Progenitor cell of endocrine pancreas (in vitro differentiated cells): ENCODE measurements at places on chromosomes 12 and 14. TPM values are rescaled to one million over a fixed set of nuclear protein-coding genes. Genes with fewer than 3 reads are reported as not detected.

TAS2R50 gene
- 2.7 and 3.5 TPM in 2 replicates for total RNA-seq

DNA sequence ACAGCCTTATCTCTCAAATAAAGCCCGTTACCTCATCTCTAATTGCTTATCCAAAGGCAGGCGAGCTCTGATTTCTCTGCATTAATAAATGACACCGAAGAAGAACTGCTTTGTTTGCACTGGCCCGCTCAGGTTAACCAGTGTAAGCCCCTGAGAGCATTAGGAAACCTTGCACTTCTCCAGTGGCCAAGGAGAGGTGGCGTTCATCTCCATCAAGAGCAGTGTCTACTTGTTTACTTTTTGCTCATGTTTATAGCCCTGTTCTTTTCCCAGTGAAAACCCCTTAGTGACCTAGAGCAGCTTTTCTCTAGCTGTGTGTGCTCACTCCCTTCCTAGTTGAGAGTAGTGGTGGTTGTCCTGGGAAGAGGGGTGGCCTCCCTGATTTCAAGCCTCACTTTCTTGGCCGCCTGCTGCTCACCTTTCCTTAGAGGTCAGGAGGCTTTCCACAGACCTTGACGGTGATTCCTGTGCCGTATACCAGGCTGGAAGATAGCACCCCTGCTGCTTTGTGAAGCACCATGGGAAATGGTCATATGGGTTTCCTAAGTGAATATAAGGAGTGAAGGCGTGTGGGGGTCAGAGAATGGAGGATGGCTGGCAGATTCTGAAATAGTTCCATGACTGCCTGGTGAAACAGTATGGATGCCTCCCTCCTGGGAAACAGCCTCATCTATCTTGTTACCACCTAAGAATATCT lies 16.6 kb downstream of the FBXW8 start:
- no peak for DNase-seq

GRCh38 chr14:26137161-26137560 lies 460.7 kb downstream of the NOVA1 start:
- DNase-seq: no peak

- no peak for DNase-seq
Measured at GRCh38 chr12:27194644-27195043, 49.4 kb upstream of the STK38L start.

- no peak for DNase-seq
Measured at GRCh38 chr12:72679147-72679757, 407.1 kb downstream of the TRHDE start.

KRT6A gene
- total RNA-seq: not detected in 2 replicates

DNA sequence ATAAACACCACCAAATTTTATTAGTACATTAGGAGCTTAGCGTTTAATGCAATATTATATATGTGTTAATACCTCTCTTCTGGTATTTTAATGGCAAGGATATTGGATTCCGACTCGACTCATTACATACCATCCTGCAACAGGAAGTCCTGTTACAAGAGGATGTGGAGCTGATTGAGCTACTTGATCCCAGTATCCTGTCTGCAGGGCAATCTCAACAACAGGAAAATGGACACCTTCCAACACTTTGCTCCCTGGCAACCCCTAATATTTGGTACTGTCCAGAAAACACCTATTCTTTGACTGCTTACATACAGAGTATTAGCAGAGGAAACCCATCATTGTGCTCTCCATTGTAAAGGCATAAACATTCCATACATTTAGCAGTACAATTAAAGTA lies 45.2 kb downstream of the VEZT start:
- DNase-seq: no peak

DNA sequence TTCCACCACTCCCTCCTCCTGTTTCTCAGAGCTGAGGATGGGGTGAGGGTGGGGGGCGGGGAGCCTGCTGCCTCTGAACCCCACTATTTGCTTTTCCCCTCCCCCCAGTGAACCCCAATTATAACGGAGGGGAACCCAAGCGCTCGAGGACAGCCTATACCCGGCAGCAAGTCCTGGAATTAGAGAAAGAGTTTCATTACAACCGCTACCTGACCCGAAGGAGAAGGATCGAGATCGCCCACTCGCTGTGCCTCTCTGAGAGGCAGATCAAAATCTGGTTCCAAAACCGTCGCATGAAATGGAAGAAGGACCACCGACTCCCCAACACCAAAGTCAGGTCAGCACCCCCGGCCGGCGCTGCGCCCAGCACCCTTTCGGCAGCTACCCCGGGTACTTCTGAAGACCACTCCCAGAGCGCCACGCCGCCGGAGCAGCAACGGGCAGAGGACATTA lies 1.1 kb downstream of the HOXC4 start:
- DNase-seq: no peak

KRT2 gene
- not detected in 2 replicates for total RNA-seq

DNA sequence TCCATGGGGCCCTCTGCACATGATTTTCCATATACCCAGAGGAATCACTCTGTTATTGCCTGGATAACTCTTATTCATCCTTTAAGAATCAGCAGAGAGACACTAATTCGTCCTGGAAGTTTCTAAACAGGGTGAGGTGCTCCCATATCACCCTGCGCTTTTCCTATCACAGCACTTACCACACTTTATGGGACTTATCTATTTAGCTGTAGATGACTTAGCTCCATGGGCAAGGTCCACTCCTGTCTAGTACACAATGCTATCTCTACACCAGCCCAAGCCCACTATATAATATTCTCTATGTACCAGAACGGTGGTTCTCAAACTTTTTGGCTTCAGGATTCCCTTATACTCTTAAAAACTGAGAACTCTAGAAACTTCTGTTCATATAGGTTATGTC lies 111.7 kb downstream of the EFCAB11 start:
- no peak for DNase-seq

GPR137C gene
- total RNA-seq: 8.7 and 10.1 TPM in 2 replicates

SOX5 gene
- total RNA-seq: 49.1 and 56.9 TPM in 2 replicates

PPP1R1A gene
- 22.1 and 22.3 TPM in 2 replicates for total RNA-seq
